Islet precursor cell (in vitro differentiated cells): ENCODE measurements at places on chromosomes 4 and X.

DNA sequence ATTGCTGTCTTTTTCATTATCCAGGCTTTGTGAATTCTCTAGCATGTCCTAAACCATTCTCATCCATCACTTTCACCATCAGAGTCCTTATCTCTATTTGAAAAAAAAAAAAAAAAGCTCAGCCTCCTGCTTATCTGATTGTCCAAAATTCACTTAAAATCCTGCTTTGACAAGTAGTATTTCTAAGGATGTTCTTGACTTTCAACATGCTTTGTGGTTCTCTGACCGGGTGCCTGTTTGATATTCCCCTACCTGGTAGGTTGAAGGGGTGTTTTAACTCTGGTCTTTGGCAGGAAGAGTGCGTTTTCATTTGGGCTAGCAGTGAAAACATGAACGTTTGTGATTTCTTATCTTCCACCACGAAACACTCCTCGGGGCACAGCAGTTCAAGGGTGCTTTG lies 17.3 kb upstream of the BBS12 start:
- no peak for DNase-seq

DNA sequence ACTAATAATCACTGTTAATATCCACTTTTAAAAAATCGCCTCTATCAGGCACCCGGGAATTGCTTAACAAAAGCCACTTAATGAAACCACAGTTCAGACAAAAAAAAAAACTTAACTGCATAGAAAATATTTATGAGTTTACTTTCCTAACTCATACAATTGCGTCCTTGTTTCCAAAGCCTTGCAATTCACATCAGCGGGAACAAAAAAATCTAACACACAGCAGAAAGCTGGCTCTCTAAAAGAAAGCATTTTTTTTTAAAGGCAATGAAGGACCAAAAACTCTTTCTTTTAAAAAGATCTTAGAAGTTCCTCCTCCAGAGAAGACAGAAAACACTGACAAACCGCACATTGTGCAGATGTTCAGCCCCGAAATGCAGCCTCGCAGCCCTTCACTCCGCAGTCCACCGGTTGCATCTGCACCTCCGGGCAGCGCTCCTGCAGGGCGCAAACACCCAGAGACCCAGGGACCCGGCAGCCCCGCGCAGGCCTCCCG lies 812 bp downstream of the FAT1 start:
- DNase-seq = no peak

- no peak for DNase-seq
Measured at GRCh38 chrX:134803551-134804183, 145.4 kb upstream of the PLAC1 start.

DNA sequence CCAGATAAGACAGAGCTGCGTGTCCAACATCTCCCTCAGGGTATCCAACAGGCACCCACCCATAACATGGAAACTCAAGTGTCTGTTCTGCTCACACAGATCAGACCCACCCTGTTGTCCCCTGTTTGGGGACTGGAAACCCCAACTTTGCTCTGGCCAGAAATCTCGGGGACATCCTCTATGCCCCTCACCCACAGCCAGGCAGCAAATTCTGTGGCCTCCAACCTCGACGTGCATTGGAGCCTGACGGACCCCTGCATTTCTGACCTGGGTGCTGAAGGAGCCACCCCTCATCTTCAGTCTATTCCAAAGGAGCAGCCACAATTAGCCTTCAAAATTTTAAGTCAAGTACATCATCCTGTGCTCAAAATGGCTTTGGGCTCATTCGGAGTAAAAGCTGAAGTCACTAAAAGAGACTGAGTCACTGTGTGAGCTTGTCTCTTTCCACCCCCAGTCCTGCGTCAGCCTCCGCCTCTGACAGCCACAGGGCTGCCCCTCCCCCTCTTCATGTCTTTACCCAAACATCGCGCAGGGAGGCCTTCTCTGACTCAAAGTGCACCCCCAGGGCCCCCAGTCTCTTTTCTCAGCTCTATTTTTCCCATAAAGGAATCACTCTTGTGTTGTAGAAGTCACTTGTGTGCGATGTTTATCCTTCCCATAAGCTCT lies 24.4 kb upstream of the PDE6B start:
- no peak for DNase-seq

GRCh38 chrX:134925551-134925950 lies 65.2 kb upstream of the SMIM10 start:
- DNase-seq = no peak

DNA sequence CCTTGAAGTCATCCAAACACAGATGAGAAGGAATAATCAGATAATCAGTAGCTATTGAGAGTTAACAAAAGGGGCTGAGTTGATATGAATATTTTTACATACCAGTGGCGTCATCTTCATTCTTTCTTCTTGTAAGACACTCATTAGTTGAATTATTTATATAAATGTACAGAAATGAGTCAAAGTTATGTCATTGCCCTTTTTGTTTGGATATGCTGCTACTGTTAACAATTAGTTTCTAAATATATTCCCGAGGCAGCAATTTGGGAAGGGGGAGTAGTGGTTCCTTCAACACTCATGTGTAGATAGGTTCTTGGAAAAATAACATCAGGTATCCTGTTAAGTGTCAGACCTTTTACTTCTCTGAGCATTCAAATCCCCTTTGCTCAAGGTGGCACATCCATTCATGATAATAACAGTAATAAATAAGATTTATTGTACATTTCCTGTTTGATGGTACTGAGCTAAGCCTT lies 436.6 kb downstream of the SPRY1 start:
- DNase-seq = no peak

DNA sequence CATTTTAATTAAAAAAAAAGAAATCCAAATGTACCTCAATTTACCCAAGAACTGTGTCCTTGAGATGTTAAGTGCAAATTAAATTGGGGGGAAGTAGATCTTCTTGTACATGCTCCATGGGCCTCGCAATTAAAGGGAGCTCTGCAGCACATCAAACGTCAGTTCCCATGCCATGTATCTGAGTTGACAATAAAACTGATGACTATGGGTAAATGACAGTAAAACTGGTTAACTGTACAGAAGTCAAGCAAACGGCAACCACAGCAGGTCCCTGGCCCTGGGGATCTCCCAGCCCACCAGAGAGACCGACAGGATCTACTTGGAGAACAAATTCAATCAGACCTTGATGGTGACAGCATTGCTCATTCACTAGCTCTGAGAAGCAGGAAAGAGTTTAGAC lies 32.8 kb upstream of the XPNPEP2 start:
- DNase-seq = no peak

DNA sequence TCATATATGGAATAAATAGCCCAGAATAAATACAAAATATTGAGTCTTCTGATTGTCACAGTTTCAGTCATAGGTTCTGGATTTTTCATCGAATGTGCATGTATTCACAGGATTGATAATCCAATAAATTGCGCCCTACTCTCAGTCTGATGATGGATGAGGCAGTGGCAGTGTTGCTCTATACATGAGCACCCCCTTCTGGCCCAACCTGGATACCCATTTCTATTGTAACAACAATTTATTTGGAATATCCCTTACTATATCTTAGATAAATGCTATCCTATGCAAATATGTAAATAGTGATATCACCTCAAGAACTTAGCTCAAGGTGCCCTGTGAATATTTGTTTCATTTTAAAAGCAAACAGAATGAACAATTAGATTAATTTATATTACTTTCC lies 733.7 kb upstream of the PABPC4L start:
- no peak for DNase-seq

GRCh38 chrX:54937416-54937815 lies 16.8 kb downstream of the TRO start:
- DNase-seq = peak; percentile 9

GRCh38 chr4:68176500-68176899 lies 46.8 kb upstream of the TMPRSS11F start:
- no peak for DNase-seq

- DNase-seq = no peak
Measured at GRCh38 chrX:30831082-30831481, 58.0 kb downstream of the TAB3 start.

DNA sequence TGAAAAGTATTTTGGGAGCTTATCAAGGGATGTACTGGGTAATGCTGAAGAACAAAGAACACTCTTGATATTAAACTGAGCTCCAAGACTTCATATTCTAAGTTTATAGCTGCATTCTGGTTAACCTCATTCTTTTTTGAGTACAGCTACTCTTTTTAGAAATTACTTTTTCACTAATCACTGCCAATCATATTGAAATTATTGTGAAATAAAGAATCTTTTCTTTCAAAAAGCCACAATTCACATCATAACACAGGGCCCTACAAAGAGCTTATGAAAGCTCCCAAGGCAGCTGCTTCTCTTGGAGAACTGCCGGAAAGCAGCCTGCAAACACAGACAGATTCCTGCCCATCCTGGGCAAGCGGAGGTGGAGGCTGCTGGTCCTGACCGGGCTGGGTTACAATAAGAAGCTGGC lies 121.4 kb downstream of the RNF150 start:
- DNase-seq = no peak

DNA sequence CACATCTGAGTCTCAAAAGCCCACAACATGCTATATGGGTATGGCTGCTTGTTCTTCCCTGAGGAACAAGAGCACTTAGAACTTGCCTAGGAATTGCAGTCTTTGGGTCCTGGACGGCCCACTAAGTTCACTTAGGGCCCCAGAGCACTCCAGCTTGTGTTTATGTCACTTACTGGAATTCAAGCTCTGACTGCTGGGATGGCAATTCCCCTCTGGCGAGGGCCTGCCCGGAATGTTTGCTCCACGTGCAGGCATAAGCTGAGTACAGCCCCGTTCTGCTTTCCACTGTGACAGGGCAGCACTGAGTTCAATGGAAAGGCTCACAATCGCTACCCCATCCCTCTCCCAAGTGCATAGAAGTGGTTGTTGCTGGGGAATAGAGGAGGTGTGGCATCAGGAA lies 25.9 kb upstream of the RASSF6 start:
- peak; percentile 87 for DNase-seq

GRCh38 chrX:40094041-40094899 lies 3.5 kb downstream of the BCOR start:
- peak; percentile 90 for DNase-seq

DNA sequence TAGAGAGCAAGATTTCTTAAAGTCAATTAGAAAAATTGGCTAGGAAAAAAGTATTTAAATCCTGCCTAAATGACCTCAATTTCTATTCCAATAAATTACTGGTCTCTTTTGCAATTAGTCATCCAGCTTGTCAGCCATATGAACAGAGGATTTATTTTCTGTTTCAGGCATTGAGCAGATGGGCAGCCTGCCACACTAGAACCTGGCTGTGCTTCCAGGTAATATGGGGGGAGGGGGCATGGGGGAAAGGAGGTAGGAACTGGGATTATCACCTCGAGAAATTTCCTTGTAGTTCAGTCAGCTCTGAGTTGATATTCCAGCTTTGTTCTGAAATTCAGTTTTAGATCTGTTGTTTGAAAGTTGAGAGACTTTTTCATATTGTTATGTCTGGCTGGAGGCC lies 206.3 kb upstream of the LCORL start:
- no peak for DNase-seq

DNA sequence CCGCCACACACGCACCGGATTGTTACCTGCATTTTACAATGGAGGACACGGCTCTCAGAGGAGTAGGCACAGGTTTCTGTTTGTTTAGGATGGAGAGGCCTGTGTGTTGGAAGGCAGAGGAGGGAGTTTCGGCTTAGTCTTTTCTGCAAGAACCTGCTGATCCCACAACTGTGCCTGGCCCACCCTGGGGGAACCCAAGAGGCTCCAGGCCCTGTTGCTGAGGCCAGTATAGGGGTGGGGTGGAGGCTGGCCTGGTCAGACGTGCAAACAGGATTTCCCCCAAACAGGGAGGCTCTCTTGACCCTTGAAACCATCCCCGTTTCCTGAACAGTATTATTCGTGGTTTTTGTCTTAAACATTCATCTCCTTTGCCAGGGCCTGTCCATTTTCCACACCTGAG lies 772 bp upstream of the SLC49A3 start:
- DNase-seq = no peak

GRCh38 chr4:2630556-2631273 lies 94.3 kb downstream of the FAM193A start:
- DNase-seq = no peak

GRCh38 chr4:96103086-96103485 lies 263.2 kb downstream of the PDHA2 start:
- DNase-seq = no peak

DNA sequence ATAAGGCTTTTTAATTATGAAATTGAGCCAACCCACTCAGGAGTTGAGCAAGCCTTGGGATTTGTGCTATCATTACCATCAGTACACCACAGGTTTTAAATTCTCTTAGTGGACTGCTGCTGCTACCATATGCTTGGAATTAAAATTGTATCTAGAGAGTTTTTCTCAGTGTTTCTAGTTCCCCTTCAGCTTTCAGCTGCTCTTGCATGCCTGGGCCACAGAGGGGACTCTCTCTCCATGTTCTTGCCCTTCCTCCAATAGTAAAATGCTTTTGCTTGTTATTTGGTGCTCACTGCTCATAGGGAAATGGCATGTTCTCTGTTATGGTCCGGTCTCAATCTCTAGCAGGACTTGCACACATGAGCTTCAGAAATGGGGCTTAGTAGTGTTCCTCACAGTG lies 101.9 kb downstream of the IGSF1 start:
- DNase-seq = no peak

GRCh38 chr4:112889199-112889598 lies 160.3 kb upstream of the ANK2 start:
- no peak for DNase-seq

DNA sequence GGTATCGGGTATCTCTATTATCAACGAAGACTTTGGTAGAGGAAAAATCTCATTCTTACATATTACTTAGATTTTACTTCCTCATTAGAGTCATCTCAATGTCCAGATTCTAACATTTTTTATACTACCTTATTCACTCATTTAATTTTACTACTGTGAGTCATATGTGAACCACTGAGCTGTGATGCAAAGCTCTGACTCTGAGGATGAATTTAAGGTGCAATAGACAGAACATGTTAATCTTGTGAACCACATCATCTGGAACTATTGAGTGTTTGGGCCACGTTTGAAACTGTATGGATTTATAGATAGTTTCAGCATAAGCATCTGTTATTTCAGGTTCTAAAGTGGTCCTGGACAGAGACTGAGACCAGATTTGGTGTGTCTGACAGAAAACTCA lies 78.4 kb downstream of the PWWP3B start:
- DNase-seq = no peak

- DNase-seq = no peak
Measured at GRCh38 chr4:14790494-14790893, 211.8 kb upstream of the CPEB2 start.

GRCh38 chr4:11130195-11130970 lies 298.3 kb downstream of the HS3ST1 start:
- DNase-seq = peak; percentile 87

GRCh38 chr4:148073349-148073748 lies 341.5 kb downstream of the ARHGAP10 start:
- no peak for DNase-seq

DNA sequence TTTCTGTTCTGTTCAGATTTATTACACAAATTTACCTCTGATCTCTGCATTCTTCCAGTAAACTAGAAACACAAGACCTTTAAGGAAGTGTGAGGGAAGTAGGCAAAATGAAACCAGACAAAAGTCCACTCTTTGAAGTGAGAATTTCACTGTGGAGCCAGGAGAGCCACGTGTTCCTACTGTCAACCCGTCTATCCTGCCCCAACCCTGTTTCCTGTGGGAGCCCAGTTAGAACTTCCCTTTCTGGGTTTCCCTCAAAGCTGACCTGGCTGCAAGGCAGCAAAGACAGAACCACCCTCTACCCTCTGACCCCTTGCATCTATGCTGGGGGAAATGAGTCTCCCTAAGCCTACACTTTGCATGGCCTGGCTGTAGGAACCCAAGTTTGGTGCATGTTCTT lies 40.0 kb downstream of the TMEM144 start:
- no peak for DNase-seq

GRCh38 chr4:121711263-121712000 lies 14.7 kb upstream of the ANXA5 start:
- peak; percentile 99 for DNase-seq
